ENCODE measurements at places on chromosomes 11 and 22.

DNA sequence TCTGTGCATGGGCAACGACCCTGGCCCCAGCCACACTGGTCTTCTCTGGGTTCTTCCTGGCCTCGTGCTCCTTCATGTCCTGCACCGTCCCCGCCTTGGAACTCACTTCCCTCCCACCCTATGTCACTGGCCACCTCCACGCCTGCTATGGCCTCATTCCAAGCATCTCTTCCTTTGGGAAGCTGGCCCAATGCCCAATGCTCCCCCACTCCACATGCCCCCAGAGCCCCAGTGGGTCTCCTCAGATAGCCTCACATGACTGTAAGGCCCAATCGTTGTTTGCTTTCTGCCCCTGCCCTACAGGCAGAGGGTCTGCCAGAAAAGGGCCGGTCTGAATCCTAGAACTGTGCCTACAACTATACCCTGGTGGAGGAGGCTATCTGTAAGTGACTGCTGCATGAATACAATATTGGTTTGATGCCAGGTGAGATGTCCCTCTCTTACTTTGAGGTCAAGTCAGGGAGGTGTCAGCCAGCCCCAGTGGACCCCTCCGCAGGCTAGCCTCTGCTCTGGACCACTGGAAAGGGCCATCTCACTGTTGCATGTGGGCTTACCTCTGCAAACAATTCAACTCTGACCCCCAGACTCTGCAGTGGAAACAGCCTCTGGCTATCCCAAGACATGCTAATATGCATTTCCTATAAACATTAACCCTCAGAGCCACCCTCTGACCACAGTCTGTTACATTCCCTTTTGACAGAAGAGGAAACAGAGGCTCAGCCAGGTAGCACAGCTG, 2.1 kb upstream of the GNAZ start:
- no peak for DNase-seq

DNA sequence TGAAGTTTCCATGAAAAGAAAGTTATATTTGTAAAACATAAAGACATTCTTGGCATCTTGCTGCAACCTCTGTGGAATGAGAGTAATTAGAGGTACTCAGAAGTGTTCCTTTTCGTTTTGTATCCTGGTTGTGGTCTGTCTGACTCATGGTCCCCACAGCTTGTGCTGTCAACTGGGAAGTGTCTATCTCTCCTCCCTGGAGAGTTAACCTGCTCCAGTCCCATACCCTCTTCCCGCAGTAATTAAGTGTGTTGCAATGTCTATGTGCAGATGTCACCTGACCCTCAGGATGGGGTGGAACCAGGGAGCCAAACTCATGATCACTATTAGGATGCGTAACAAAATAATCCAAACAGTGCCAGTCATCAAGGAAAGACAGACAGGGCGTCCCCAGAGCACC, 23.0 kb upstream of the ZDHHC13 start:
- DNase-seq: no peak

GRCh38 chr11:45259592-45259991, 26.5 kb downstream of the SYT13 start:
- no peak for DNase-seq

GRCh38 chr11:46912526-46913150, 5.7 kb downstream of the LRP4 start:
- peak; percentile 31 for DNase-seq

- no peak for DNase-seq
Measured at GRCh38 chr11:61642162-61642561, 38.0 kb upstream of the DAGLA start.
